ENCODE measurements at places on chromosomes 1 and 21.

GRCh38 chr1:164846731-164847691 is 288.0 kb downstream of the PBX1 start:
- no peak for DNase-seq

DNA sequence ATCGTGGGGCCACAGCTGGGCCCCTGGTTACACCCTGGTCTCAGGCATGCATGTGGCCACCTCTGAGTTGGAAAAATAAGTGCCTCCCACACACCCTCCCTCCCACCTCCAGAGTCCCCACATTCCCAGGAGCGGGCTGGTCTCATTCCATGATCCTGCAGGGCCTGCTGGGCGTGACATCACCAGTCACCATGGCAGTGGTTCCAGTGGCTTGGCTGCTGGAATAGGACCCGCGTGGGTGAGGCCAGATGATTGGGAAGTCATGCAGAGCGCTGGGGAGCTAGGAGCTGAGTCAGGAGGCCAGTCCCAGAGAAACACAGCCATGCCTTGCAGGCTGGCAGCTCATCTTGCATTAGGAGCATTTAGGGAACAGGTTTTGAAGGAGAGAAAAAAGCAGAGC is 125.4 kb upstream of the TMEM51 start:
- no peak for DNase-seq

GRCh38 chr21:33230545-33231324 is 997 bp downstream of the IFNAR2 start:
- DNase-seq = no peak

- DNase-seq = no peak
Measured at GRCh38 chr21:26769613-26770188, 75.5 kb downstream of the ADAMTS1 start.

DNA sequence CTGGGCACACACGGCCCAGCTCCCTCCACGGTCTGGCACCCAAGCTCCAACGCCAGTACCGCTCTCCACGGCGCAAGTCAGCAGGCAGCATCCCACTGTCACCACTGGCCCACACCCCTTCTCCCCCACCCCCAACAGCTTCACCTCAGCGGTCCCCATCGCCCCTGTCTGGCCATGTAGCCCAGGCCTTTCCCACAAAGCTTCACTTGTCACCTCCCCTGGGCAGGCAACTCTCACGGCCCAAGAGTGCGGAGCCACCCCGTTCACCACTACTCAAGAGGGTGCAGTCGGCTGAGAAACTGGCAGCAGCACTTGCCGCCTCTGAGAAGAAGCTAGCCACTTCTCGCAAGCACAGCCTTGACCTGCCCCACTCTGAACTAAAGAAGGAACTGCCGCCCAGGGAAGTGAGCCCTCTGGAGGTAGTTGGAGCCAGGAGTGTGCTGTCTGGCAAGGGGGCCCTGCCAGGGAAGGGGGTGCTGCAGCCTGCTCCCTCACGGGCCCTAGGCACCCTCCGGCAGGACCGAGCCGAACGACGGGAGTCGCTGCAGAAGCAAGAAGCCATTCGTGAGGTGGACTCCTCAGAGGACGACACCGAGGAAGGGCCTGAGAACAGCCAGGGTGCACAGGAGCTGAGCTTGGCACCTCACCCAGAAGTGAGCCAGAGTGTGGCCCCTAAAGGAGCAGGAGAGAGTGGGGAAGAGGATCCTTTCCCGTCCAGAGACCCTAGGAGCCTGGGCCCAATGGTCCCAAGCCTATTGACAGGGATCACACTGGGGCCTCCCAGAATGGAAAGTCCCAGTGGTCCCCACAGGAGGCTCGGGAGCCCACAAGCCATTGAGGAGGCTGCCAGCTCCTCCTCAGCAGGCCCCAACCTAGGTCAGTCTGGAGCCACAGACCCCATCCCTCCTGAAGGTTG is 97.6 kb downstream of the PIK3R3 start:
- no peak for DNase-seq

GRCh38 chr1:18879215-18879790 is 19.8 kb upstream of the TAS1R2 start:
- DNase-seq = no peak

All from stimulated activated CD4-positive, alpha-beta T cell treated with anti-CD3 and anti-CD28 coated beads, Interleukin-2, amount 100 ng/mL, for 4 hours (primary cell).